M059J (cell line): ENCODE measurements at places on chromosomes 2 and 18.

- DNase-seq = peak; percentile 92
These were observed 28.3 kb downstream of the CREB1 start for GRCh38 chr2:207558079-207558491.

DNA sequence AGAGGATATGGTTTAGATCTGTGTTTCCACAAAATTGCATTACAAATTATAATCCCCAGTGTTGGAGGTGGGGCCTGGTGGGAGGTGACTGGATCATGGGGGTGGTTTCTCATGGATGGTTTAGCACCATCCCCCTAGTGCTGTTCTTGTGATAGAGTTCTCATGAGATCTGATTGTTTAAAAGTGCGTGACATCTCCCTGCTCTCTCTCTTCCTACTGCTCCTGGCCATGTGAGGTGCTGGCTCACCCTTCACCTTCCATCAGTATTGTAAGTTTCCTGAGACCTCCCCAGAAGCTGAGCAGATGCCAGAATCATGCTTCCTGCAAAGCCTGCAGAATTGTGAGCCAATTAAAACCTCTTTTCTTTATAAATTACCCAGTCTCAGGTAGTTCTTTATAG lies 33.1 kb downstream of the LHCGR start:
- DNase-seq = peak; percentile 48

GRCh38 chr2:59732871-59733566 lies 820.4 kb downstream of the BCL11A start:
- DNase-seq = no peak

DNA sequence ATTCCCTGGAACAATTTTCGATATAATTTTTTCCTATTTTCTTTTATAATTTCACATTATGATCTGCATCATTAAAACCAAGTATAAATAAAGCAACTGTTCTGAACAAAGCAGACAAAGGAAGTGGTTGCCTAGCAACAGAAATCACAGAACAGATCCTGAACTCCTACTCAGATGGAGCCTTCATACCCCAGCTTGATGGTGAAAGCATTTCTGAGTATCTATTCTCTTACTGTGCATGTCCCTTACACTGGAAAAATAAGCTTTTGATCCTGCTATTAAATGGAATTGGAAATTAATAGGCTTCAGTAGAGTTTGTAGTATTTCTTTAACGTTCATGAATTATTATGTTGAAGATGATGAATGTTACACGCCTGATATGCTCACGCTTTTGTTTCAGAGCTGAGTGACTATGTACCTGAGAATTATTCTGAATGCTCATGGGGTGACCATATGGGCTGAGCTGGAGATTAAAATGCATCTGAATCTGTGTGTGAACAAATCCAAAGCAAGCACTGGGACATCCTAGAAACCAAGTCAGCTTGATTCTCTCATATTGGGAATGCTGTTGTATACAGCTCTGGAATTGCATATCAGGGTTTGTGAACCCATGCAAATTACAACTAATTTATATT lies 254.0 kb downstream of the KCNJ3 start:
- no peak for DNase-seq

DNA sequence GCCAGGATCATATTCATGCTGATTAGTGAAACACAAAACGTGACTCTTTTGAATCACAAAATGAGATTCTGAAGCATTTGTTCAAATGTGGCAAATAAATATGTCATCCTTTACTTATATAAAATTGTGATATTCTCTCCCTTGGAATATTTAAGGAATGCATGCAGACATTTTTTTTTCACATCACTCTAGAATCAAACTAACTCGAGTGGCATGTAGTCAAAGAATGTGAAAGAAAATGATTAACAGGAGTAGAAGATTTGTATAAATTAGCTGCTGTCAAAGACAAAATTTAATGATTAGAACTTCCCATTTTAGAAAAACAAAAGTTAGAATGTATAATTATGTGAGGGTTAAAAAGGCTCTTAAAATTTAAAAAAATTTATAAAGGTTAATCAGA lies 721.0 kb upstream of the FAM98A start:
- DNase-seq = no peak

DNA sequence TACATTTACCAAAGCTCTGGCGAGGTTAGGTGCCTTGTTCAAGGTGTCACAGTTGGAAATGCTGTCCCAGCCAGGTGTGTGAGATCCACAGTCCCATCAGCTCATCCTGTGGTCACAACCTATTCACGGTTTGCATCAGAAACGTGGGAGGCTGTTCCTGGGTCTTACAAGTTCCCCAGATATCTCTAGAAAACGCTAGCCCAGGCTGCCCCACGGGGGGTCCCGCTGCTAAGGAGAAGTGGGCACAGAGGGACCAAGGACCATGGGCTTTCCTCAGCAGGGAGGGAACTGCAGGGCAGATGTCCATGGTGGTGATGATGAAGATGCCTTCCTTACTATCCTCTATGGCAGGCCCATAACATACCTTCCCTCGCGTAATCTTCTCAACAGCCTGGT lies 649 bp downstream of the FECH start:
- DNase-seq = no peak

DNA sequence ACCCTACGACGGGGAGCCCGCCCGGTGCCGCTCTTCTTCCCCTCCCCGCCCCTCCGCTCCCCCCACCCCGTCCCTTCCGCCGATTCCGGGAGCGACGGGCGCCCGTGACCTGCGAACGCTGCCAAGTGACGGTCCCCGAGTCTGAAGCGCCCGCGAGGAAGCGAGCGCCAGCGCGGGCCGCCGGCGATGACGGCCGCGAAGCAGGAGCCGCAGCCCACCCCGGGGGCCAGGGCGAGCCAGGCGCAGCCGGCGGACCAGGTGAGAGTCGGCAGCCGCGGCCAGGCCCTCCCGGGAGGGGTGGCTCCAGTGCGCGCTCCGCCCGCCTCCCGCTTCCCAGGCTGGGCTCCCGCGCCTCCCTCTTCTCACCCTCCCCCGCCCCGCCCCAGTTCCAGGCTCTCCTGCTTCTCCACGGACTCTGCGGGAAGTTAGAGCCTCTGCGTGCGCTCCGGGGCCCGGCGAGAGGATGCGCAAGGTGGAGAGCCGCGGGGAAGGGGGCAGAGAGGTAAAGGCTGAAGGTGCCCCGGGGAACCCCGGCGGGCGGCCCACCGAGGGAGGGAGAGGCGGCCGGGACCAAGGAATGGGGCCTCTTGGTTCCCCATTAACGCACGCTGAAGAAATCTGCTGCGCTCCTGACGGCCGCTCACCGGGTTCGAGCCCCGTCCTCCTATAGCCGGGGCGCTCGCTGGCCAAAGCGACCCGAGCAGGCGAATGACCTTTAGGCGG lies 719.5 kb downstream of the DPP10 start:
- DNase-seq = no peak

- DNase-seq = no peak
These were observed 328.1 kb downstream of the EXOC6B start for GRCh38 chr2:72497763-72498162.

DNA sequence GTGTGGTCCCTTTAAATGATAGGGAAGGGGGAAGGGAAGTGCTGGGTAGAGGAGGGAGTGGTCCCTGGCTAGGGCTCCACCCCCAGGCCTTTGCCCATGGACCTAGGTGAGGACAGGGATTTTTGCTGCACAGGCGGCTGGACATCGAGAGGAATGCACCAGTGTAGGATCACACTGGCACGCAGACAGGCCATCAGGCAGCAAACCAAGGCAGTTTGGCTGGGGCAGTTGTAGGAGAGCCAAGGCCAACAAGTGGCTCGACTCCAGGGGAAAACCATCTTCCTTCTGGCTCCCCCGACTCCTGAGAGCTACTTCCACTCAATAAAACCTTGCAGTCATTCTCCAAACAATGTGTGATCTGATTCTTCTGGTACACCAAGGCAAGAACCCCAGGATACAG lies 402.0 kb upstream of the LRRTM1 start:
- DNase-seq = no peak

DNA sequence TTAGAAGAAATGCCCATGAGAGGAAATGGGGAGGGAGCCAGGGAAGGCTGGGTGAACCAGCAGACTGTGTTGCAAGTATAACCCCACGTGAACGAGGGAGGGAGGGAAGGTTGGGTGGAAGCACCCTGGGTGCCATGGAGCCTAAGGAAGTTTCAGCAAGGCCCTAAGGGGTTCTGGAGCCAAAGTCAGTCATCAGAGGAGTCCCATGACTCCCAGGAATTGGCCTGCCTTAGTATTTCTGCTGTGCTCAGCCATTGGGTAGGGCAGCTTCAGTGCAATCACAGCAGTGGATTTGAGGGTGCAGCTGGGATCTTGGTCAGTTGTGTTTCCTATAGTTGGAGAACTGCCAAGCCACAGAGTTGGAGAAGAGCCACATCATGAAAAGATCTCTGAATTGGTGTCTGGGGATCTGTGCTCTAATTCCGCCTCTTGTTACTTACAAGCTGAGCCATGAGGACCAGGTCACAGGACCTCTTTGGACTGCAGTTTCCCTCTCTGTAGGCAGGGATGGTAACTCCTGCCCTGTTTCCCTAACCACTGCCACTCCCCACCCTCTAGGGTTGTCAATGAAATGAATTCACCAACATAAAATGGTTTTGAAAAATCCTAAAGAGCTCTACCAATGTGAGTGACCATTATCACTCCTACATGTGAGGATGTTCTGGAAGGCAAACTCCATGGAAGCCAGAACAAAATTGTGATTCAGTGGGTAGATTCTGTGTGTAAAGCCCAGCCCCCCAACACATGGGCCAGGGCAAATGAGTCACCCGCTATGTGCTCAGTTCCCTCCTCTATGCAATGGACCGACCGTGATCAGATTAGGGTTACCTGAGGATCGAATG lies 108.9 kb downstream of the CLIP4 start:
- peak; percentile 83 for DNase-seq

DNA sequence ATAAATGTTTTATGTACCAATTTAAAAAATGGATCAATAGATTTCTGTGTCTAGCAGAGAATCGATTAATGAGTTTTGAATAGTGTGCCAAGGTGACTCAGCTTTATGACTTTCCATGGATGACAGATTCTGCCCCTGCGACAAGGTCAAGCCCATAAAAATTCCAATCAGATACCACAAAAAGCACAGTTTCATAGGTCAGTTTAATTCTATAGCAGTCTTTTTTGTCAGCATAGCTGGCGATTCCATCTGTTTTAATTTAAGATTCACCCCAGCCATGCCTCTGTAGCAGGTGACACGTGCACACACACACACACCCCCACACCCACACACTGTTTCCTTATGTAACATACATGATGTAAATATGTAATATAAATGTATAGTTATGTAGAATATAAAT lies 28.9 kb downstream of the RAB31 start:
- DNase-seq = peak; percentile 73

GRCh38 chr18:3664563-3665178 lies 214.7 kb downstream of the TGIF1 start:
- no peak for DNase-seq

GRCh38 chr18:12474146-12474545 lies 66.4 kb downstream of the PRELID3A start:
- no peak for DNase-seq

DNA sequence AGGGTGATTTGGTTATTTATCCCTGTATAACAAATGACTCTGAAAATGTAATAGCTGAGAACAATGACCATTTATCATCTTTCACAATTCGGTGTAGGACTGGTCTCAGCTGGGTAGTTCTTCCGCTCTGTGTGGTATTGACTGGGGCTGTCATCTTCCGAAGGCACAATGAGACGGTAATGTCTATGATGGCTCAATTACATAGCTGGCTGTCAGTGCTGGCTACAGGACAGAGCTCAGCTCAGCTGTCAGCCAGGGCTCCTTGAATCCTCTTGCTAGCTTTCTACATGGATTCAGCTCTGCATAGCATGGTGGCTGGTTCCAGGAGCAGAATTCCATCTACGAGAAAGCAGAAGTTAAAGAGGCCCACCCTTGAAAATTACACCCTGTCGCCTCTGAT lies 483.8 kb downstream of the TDRD15 start:
- no peak for DNase-seq
